Caki2 (cell line): ENCODE measurements at places on chromosomes 3 and 15.

GRCh38 chr15:97790180-97790579 lies 170.3 kb upstream of the ARRDC4 start:
- DNase-seq = no peak

DNA sequence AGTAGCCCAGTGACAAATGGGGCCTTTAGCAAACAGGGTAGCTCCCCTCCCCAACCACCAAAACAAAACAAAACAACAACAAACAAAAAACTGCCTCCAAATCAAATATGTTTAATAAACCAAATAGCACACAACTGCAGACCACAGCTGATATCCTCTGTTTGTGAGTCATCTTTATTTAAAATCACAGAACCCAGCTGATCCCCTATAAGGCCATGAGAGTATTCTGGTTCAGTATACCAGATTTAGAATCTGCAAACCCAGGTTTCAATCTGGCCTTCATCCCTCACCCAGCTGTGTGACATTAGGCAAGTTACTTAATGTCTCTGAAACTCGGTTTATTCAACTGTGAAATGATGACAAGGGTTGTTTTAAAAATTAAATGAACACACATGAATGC lies 124.5 kb downstream of the SUCLG2 start:
- DNase-seq = no peak

GRCh38 chr3:12351145-12351544 lies 62.3 kb downstream of the PPARG start:
- no peak for DNase-seq

GRCh38 chr3:154818676-154819255 lies 261.4 kb upstream of the MME start:
- no peak for DNase-seq

DNA sequence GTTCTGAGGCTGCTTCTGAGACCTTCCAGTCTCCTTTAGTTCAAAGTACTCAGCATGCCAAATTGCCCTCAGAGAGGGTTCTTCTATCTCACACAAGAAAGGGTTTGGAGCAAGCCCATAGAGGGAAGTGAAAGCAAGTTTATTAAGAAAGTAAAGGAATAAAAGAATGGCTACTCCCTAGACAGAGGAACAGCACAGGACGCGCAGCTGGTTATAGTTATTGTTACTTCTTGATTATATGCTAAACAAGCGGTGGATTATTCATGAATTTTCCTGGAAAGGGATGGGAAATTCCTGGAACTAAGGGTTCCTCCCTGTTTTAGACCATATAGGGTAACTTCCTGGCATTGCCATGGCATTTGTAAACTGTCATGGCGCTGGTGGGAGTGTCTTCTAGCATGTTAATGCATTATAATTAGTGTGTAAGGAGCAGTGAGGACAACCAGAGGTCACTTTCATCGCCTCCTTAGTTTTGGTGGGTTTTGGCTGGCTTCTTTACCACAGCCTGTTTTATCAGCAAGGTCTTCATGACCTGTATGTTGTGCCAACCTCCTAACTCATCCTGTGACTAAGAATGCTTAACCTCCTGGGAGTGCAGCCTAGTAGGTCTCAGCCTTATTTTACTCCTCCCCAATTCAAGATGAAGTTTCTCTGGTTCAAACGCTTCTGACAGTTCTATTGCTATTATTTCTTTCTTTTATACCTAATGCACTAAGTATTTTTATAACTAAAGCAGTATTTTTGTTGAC lies 26.3 kb downstream of the SCN11A start:
- no peak for DNase-seq

- DNase-seq = no peak
Observed at GRCh38 chr3:31968369-31968926, 12.6 kb downstream of the OSBPL10 start.

- no peak for DNase-seq
Observed at GRCh38 chr15:31079519-31079918, 22.0 kb downstream of the TRPM1 start.

GRCh38 chr3:183131735-183132134 lies 30.8 kb downstream of the LAMP3 start:
- no peak for DNase-seq
